Left ventricle myocardium inferior (tissue), 1 donor: ENCODE measurements at places on chromosomes 2 and 18. TPM values are rescaled to one million over a fixed set of nuclear protein-coding genes. Genes with fewer than 3 reads are reported as not detected.

DNA sequence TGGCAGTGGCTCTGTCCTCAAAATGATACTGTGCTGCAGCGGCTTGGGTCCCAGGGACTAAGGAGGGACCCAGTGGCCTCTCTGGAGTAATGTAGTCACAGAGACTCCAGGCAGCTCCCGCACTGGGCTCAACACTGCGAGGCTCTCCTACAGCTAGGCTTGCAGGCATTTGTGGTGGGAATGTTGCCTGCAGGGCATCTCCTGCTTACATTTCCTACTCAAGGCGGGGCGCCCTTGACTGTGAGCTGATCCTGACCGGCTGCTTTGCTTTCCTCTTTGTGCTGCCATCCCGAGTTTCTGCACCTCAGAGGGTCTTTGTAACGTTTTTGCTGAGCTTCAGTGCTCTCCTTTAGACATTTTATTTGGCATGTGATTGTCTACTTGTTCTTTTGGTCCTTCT lies 177.4 kb upstream of the FN1 start:
- H3K36me3 ChIP-seq: no peaks in the 10 kb centered on the region
- no peak for DNase-seq
- H3K4me3 ChIP-seq: no peak overlapping the region
- H3K27me3 ChIP-seq: no peaks in the 10 kb centered on the region

DNA sequence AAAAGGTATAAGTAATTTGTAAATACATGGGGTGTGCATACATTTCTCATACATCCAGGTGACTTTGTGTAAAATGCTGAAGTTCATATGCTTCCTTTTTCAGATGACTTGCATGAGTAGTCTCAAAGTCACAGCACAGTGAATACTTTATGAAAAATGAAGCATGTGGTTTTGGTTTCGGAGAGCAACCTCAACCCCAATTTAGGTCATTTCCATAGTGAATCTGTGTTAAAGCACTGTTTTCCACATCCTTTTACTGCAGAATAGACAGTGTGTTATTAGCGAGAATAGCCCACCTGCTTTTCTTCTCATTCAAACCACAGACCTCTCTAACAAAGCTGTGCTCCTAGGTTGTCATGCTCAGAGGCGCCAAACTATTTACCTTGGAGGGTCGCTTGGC lies 204.4 kb upstream of the RASGRP3 start:
- H3K27me3 ChIP-seq: no peaks in the 10 kb centered on the region
- H3K4me3 ChIP-seq: no peak overlapping the region
- no peak for DNase-seq

The KCNS3 gene
- 4.0 TPM for total RNA-seq

DNA sequence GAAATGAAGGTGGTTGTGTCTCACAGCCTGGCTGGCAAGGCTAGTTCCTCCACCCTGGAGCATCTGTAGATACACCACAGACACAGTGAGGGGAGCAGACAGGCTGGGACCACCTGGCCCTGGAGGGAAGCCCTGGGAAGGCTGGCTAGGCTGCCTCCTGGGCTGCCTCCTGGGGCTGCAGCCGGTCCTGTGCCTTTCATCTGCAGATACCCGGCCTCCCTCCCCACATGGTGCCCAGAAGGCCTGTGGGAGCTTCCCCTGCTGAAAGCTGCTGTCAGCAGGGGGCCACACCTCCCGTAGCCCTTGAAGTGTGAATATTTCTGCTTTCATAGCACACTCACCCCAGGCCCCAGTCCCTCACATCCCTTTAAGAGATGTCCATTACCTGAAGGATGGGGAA lies 37.6 kb downstream of the SDC1 start:
- H3K27ac ChIP-seq: no peak overlapping the region
- no peak for DNase-seq
- H3K27me3 ChIP-seq: no peaks in the 10 kb centered on the region
- no peak overlapping the region for H3K4me3 ChIP-seq
- no peaks in the 10 kb centered on the region for H3K4me1 ChIP-seq

GRCh38 chr18:46068763-46069162 lies 3.3 kb downstream of the PSTPIP2 start:
- no peak overlapping the region for H3K4me3 ChIP-seq
- H3K4me1 ChIP-seq: peaks cover 29% of the 10 kb centered on the region
- H3K36me3 ChIP-seq: no peaks in the 10 kb centered on the region
- no peak overlapping the region for H3K27ac ChIP-seq

- no peak overlapping the region for H3K27ac ChIP-seq
- no peak for DNase-seq
- H3K4me3 ChIP-seq: no peak overlapping the region
- no peaks in the 10 kb centered on the region for H3K4me1 ChIP-seq
- no peaks in the 10 kb centered on the region for H3K36me3 ChIP-seq
Observed at GRCh38 chr2:34365932-34366331, 766.8 kb upstream of the FAM98A start.

The CDH2 gene
- total RNA-seq: 370 TPM

The PDCL3 gene
- total RNA-seq: 27.6 TPM

GRCh38 chr2:241981076-241981700 lies 111.7 kb downstream of the RTP5 start:
- H3K4me3 ChIP-seq: no peak overlapping the region
- no peaks in the 10 kb centered on the region for H3K4me1 ChIP-seq
- peaks cover 10% of the 10 kb centered on the region for H3K27me3 ChIP-seq
- H3K27ac ChIP-seq: no peak overlapping the region
- H3K36me3 ChIP-seq: no peaks in the 10 kb centered on the region

GRCh38 chr18:79657342-79657996 lies 22.1 kb upstream of the CTDP1 start:
- H3K4me3 ChIP-seq: no peak overlapping the region
- H3K27me3 ChIP-seq: peaks cover 46% of the 10 kb centered on the region
- no peaks in the 10 kb centered on the region for H3K36me3 ChIP-seq
- no peaks in the 10 kb centered on the region for H3K4me1 ChIP-seq
- no peak for DNase-seq

The SPATA3 gene
- total RNA-seq: not detected
